ENCODE measurements at places on chromosomes 3 and 15.

- no peak for DNase-seq
Observed at GRCh38 chr15:34023907-34024306, 15.1 kb downstream of the AVEN start.

- DNase-seq = peak; percentile 46
Observed at GRCh38 chr3:129441215-129441614, 1.2 kb downstream of the IFT122 start.

- DNase-seq = no peak
Observed at GRCh38 chr3:174951034-174951433, 91.9 kb downstream of the NAALADL2 start.

GRCh38 chr3:161409858-161410257 is 38.5 kb upstream of the SPTSSB start:
- DNase-seq = no peak

GRCh38 chr3:135964160-135964955 is 1.2 kb upstream of the PPP2R3A start:
- no peak for DNase-seq

- DNase-seq = no peak
Observed at GRCh38 chr3:46365041-46365440, 5.7 kb upstream of the CCR5 start.

DNA sequence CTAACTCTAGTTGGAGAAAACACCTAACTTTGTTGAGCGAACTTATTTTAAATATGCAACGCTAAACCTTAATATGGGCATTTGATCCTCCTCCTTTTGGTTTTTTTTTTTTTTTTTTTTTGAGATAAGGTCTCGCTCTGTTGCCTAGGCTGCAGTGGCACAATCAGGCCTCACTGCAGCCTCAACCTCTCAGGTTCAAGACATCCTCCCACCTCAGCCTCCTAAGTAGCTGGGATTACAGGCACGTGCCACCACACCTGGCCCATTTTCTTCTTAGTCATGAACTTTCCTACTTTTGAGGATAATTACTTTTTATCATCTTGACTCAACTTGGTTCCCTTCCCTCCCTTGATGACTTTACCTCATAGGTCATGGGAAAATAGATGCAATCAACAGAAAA is 3.9 kb downstream of the NUSAP1 start:
- DNase-seq = peak; percentile 7

GRCh38 chr15:81723113-81723651 is 322.6 kb downstream of the MEX3B start:
- DNase-seq = no peak

DNA sequence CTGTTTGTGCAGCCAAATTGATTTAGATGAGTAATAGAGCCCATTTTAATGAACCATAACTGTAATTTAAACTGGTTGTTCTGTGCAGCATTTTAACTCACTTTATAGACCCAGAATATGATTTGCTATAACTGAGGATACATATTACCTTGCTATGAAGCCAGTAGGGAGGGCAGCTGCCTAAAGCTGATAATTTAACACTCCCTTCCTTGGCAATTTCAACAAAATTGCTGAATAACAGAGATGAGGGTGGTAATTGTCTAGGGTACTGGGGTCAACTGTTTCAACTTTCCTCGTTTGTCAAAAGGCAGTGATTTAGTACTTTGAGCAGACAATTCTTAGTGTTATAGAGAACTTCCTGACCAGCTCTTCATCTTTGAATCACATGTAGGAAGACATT is 304.9 kb upstream of the POU1F1 start:
- no peak for DNase-seq

DNA sequence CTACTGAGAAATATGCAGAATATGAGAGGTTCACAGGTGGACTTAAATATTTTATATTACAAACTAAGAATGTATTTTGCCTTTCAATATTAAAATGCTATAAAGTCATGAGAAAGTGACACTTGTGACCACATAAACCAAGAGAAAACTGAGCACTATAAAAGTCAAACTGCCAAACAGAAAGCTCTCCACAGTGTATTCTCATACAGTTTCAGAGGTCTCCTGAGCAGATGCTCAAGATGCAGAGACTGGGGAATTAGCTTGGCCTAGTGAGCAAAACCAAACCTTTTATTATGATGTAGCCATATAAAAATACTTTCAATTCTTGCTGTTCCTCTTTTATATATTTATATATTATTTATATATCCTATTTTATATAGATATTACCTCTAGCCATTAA is 227.8 kb downstream of the TBC1D5 start:
- no peak for DNase-seq

- DNase-seq = peak; percentile 46
Observed at GRCh38 chr15:100350434-100351226, 8.9 kb upstream of the ADAMTS17 start.

- DNase-seq = no peak
Observed at GRCh38 chr15:67130166-67130565, 64.8 kb downstream of the SMAD3 start.
